WTC11 (cell line): ENCODE measurements at places on chromosomes 6 and 20.

DNA sequence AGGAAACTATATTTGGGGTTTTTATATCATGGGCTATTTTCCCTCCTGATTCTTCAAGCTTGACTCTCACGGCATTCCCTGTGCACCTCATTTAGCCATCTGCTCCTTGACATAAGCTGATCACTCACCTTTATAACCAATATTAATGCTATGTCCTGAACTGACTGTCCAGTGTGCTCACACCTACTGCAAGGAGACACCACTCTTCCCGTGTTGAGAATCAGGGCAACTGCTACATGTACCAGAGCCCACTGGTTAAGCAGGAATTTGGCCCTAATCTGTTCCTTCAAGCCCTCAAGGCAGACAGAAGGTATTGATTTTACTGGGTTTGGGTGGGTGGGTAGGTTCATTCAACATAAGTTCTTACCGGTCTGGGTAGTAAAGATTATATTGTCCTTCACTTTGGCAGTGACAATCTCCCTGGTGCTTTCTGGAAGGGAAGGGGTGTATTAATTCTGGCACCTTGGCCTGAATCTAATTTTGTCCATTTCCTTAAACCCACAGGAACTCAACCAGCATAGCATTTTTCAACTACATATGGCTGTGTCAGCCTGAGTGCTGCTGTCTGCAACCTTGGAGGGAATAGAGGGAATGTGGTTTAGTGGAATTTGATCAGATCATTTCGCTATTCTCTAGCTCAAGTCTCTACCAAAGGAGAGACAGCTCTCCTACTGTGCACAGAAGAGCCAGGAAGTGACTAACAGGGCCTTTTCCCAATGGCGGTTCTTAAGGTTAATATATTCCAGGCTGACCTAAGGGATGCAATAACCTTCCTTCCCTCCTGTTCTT lies 293.2 kb downstream of the BTBD9 start:
- no peak for DNase-seq

GRCh38 chr20:20083807-20084206 lies 31.5 kb downstream of the CFAP61 start:
- no peak for DNase-seq

DNA sequence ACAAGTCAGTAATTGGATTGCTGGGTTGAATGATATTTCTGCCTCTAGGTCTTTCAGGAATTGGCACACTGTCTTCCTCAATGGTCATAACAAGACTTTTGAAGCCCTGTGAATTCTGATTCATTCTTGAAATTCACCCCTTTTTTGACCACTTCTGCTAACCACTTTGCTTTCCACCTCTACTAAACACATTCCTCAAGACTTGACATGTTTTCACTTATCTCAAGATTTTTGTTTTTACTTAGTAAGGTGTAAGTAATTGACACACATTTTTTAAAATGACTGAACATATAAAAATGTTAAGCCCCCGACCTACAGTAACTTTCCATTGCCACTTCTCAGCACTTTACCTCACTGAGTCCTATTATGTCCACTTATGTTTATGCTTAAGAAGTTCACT lies 239.1 kb downstream of the GRM1 start:
- DNase-seq = no peak

GRCh38 chr20:8361779-8362178 lies 229.7 kb downstream of the PLCB1 start:
- DNase-seq = no peak

DNA sequence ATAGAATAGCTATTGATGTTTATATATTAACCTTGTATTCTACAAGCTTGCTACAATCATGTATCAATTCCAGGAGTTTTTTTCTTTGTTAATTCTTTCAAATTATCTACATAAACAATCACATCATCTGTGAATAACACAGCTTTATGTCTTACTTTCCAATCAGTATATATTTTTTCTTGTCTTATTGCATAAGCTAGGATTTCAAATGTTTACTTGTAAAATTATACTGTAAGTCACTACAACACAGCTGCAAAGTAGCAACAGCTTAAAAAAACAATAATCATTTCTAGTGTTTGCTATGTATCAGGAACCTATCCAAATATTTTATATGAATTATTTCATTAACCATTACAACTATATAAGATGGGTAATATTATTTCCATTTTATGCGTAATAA lies 270.4 kb downstream of the KIF16B start:
- no peak for DNase-seq

GRCh38 chr20:58547623-58548475 lies 32.6 kb upstream of the APCDD1L start:
- no peak for DNase-seq

DNA sequence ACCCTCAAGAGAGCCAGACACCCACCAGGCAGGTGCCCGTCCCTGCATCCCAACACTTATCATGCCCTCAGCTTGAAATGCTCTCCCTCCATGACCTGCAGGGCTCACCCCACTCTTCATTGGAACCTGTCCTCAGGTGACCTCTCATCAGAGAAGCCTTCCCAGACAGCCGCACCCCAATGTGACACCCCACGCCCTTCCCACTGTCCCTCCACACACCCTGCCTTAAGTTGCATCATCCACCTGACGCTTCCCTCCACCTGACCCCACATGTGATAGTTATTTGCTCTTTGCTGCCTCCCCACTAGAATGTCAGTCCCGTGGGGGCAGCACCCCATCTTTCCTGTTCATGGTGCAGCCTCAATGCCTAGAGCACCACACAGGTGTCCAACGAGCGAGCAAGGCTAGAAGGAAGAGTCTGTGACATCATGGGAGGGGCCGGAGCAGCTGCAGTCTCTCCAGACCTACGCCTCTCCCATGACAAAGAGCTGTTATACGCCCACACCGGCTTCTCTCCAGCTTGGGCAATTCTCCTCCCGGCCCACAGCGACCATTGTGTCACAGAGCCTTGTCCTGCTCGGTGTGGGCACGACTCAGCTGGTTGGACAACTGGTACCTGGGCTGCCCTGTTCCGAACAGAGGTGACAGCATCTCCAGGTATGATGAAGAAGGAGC lies 58.2 kb downstream of the NFATC2 start:
- DNase-seq = no peak

GRCh38 chr20:10671221-10671918 lies 2.4 kb downstream of the JAG1 start:
- peak; percentile 72 for DNase-seq
